ENCODE measurements at places on chromosomes 1 and 21. TPM values are rescaled to one million over a fixed set of nuclear protein-coding genes. Genes with fewer than 3 reads are reported as not detected.

SLC22A15 gene
- total RNA-seq = 1.1 TPM

OR10X1 gene
- total RNA-seq = not detected

SHISAL2A gene
- total RNA-seq = 0.34 TPM

AADACL3 gene
- not detected for total RNA-seq

CFAP141 gene
- not detected for total RNA-seq

SPRR2F gene
- total RNA-seq = not detected

TTLL10 gene
- not detected for total RNA-seq

PRAMEF17 gene
- not detected for total RNA-seq

POU3F1 gene
- not detected for total RNA-seq

KCNJ9 gene
- total RNA-seq = not detected

BACE2 gene
- total RNA-seq = 22.3 TPM
